ENCODE measurements at places on chromosomes 11 and 22.

- DNase-seq: no peak
Measured at GRCh38 chr11:32705309-32706033, 89.0 kb downstream of the CCDC73 start.

DNA sequence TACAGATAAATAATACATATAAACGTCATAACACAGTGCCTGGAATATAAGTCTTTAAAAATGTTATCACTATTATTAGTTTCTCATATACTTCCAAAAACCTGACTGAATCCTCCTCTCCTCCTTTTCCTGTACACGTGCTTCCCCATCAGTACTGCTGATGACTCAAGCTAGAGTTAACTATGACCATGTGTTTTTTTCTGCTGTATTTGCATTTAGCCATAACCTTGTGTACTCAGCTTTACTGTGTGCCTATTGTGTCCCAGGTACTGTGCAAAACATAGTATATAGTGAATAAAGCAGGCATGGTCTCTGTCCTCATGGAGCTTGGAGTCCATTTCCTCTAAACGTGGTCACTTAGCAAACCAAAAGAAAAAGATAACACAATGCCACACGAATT lies 56.5 kb upstream of the ARHGAP32 start:
- no peak for DNase-seq

GRCh38 chr11:75760710-75761493 lies 7.7 kb upstream of the DGAT2 start:
- DNase-seq: no peak

DNA sequence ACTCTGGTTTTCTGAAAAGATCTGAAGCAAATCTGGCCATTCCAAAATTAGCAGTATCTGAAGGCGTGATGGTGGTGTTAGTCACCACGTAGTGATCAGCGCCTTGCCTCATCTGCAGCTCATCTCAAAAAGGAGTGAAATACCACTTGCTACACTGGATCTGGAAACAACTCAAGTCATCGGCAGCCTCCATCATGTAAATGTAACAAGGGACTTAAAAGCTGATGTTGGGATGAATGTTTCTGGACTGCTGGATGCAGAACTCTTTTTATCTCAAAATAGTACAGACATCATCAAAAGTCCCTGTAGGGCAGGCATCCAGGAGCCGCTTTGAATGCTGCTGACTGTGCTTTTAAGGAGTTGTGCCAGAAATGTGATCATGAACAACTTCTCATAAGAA lies 14.1 kb upstream of the APLP2 start:
- no peak for DNase-seq

- DNase-seq: no peak
Measured at GRCh38 chr11:69395287-69395686, 86.2 kb upstream of the LINC01488 start.

DNA sequence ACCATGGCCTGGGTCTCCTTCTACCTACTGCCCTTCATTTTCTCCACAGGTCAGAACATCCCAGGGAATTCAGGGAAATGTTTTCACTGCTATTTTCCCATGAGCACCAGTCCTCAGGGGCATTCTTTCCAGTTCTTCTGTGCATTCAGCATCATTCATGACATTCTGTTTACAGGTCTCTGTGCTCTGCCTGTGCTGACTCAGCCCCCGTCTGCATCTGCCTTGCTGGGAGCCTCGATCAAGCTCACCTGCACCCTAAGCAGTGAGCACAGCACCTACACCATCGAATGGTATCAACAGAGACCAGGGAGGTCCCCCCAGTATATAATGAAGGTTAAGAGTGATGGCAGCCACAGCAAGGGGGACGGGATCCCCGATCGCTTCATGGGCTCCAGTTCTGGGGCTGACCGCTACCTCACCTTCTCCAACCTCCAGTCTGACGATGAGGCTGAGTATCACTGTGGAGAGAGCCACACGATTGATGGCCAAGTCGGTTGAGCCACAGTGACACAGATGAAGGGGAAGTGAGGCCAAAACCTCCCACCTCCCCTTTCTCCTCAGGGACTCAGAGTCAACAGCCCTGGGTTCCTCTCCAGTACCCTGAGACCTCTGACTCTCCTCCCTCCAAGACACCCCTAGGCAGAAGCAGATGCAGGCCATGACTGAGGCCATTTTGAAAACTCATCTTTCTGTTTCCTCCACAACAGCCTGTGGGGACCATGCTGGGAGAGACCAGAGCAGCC lies 15.9 kb upstream of the IGLL5 start:
- no peak for DNase-seq

DNA sequence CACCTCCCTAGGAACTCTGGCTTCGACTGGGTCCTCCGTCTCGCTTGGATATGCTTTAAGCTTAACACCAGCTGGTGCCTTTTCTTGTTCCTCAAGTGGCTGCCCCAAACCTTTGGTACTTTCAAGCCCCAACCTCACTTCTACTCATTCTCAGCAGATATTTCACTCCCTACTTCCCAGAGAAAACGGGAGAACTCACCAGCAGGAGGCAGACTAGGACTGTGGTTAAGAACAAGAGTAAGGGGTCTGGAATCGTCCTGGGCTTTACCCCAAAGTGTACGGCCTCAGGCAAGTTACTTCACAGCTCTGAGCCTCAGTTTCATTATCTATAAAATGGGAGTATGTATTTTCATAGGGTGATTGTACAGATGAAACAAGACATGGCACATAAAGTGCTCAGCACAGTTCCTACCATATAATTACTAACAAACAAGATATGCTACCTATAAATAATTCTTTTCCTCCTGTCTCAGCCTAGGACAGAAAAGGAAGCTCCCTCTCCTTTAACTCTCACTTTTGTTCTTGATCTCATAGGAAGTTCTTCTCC lies 37.8 kb downstream of the PAMR1 start:
- no peak for DNase-seq

GRCh38 chr11:58688789-58689503 lies 42.8 kb downstream of the GLYAT start:
- DNase-seq: no peak

DNA sequence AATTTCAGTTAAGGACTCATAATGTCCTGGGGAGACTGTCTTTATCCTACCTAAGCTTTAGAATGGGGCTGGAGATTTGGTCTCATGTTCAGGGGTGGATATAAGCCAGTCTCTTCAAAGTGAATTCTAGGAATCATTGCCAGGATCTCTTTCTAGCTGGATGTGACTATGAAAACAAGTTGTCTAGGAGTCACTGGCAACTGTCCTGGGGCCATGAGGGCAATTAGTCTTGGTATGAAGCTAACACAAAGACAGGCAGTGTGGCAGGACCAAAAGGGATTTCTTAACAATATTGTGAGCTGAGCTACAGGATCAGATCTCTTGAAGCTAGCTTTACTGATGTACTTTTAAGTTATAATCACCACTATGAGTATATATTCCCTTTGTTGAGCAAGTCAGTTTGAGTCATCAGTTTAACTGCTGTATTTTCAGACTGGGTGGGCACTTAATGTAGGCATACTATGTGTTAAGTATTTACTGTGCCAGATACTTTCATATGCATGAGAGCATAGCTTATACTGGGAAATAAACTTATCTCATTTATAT lies 390.0 kb upstream of the CCDC90B start:
- no peak for DNase-seq

Data from CD4-positive, alpha-beta T cell treated with Interleukin-4 for 4 hours (primary cell).